ENCODE measurements at places on chromosomes 3 and 15. TPM values are rescaled to one million over a fixed set of nuclear protein-coding genes. Genes with fewer than 3 reads are reported as not detected.

DNA sequence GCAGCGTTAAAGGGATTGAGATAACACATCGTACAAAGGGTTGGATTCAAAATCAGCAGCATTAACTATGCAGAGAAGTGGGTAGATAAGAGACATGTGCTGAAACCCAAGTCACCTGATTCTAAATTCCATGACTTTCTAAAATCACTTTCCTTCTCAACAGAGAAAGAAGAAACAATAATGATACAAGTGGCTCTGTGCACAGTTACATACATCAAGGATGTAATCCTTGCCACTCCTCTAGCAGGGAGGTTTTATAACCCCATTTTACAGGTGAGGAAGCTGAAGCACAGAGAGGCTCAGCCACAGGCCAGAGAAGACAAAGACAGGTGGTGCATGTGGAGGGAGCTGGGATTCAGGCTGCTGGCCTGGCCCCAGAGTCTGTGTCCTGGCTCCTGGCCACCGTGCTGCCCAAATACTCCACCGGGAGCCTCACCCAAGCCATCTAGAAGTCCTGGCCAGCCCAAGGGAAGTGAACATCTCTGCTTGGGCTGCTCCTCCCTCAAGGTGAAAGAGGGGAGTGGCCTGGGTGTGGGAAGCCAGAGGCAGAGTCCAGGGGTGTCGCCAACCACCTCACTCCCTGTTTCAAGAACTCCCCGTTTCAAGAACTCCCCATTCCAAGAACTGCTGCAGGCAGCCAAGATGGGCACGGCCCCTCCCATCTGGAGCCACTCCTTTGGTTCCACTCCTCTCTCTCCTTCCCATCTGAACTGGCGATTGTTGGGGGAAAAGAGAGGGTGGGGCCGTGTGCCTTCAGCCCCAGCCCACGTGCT lies 147.1 kb downstream of the NUP210 start:
- DNase-seq = no peak

The TARS3 gene
- total RNA-seq = 11.0 TPM

- DNase-seq = no peak
Observed at GRCh38 chr3:150411106-150411460, 3.0 kb downstream of the TSC22D2 start.

GRCh38 chr3:100041328-100041749 lies 73.0 kb downstream of the FILIP1L start:
- no peak for DNase-seq

DNA sequence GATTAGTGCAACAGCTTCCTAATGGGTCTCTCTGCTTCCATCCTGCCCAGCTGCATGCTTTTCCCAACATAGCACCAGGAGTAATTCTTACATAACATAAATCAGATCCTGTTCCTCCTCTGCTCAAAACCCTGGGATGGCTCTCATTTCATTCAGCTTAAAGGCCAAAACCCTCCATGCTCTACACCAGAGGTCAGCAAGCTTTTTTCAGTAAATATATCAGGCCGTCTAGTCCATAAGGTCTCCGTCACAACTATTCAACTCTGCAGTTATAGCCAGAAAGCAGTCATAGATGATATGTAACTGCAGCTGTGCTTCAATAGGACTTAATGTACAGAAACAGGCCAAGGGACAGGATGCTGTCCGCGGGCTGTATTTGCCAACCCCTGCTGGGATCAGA lies 202.8 kb upstream of the UBE2E2 start:
- no peak for DNase-seq

The PLSCR2 gene
- total RNA-seq = not detected

- no peak for DNase-seq
Observed at GRCh38 chr15:89436560-89437311, 59.6 kb downstream of the RHCG start.

DNA sequence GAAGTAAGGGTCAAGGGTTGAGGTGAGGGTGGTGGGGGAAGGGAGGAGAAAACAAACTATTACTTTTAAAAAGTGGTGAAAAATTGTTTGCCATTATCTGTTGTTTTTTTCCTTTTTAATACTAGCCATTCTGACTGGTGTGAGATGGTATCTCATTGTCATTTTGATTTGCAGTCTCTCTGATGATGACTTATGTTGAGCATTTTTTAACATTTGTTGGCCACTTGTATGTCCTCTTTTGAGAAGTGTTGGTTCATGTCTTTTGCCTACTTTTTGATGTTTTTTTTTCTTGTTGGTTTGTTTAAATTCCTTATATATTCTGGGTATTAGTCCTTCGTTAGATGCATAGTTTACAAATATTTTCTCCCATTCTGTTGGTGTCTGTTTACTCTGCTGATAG lies 185.9 kb upstream of the ANKRD28 start:
- DNase-seq = no peak

The MYO1E gene
- total RNA-seq = 26.5 TPM

GRCh38 chr3:139128803-139129202 lies 84.1 kb upstream of the PRR23C start:
- DNase-seq = no peak

DNA sequence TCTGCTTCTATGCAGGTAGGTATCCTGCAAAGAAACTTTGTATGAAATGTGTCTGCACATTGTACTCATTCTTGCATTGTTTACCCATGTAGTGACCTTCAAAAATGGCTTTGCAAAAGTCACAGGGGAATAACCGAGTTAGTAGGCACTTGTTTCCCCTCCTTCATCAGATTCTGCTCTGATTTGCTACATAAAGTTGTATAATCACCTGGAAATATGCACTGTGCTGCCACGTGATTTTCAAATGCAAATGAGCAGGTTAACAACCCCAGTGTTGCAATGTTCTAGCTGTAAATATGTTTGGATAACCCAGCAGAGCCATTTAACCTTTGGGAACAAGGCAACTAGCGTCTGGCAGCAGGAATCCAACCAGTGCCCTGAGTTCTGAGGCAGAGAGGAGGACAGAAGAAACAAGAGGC lies at the start of gene KNG1:
Gene KNG1, plus strand, starts transcription at position 321 of the 419 bp plus-strand sequence. CDS start 184 bp downstream, outside the sequence.
- DNase-seq = no peak

DNA sequence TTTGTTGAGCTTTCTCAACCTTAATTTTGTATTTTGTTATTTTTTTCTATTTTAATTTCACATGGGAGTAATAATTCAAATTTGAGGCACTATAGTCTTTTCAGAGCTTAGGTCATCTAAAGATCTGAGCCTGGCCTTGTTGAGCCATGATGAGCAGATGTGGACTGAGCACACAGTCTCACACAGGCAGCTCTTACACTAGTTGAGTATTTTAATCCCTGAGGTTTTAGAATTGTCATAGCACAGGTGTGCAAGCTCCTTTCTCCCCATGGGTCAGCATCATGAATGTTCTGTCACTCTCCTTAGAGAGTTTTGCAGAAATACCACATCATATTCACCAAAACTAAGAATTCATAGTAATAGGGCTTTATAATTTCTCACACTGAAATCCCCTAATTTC lies 4.9 kb downstream of the ZBTB38 start:
- no peak for DNase-seq

GRCh38 chr3:101858464-101859030 lies 9.2 kb downstream of the NFKBIZ start:
- DNase-seq = no peak

DNA sequence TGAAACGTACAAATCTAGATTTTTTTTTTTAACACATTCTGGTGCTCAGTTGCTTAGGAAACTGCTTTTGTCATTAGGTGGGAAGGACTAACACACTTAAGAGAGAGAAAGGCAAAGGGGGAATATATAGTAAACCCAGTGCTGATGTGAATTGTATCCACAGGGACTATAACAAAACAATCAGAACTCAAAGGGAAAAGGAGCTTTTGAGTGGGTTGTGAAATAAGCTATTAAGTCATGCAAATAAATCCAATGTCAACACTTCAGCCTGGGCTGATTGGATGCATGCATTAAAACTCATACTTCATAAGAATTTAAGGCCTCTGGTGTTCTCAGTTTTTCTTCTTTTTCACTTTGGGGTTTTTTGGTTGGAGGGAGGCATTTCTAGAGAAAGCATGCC lies 628.9 kb downstream of the FHIT start:
- DNase-seq = no peak

- DNase-seq = no peak
Observed at GRCh38 chr3:141255137-141255845, 23.7 kb downstream of the PXYLP1 start.

GRCh38 chr3:197750858-197751737 lies 1.4 kb downstream of the FYTTD1 start:
- peak; percentile 41 for DNase-seq

The PLA2G4D gene
- total RNA-seq = not detected

The GPR87 gene
- total RNA-seq = not detected

DNA sequence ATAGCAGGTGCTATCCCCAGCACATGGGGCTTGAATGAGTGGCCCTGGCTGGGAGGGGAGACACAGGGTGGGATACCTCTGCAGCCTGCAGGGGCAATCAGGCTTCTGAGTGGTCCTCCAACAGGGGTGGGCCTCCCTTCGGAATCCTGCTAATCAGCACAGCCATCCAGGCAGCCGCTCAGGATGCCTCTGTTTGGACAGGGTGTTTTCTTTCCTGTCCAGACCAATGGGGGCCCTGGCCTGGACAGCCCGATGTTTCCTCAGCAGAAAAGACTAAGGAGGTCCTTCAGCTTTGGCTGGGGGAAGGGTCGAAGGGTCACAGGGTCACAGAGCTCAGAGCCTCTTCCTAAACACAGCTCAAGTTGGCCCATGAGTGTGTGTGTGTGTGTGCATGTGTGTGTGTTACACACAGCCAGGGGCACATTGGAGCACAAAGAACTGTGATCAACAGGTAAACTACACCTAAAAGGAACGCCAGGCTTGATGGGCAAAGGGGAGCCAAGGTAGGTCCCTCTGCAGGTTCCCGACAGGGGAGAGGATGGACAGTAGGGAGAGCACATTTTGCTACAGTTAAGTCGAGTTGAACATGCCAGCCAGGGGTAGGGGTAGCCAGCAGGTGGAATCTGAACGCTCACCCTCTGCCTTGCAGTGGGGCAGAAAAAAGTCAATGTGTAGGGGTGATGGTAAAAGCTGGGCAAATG lies 1.1 kb upstream of the HAPLN3 start:
- no peak for DNase-seq

DNA sequence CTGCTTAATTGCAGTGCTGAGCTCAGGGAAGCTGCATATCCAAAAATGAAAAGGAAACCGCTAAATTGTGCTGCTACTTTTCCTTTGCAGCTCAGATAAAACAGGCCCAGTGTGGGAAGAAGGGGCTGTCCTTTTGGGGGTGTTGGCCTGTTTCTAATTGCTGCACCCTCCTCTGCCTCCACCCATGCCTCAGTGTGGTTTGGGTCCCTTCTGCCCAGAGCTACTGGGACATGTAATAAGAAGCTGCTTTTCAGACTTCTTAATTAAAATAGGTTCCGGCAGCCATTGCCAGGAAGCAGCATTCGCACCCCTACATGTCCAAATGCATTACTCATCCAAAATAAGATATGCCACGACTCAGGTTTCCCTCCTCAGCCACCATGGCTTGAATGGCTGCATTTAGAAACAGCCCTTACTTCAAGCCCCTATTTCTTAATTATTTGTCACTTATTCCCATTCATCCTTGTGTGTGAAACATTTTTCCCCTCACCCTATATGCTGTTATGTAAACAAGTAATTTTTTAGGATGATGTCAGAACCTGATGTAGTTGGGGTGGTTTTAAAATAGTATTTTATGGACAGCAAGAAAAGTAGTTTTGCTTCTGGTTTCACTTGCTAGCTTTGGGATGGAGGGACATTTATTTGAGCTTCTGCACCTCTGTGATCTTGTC lies 235.9 kb upstream of the CTDSPL start:
- no peak for DNase-seq

DNA sequence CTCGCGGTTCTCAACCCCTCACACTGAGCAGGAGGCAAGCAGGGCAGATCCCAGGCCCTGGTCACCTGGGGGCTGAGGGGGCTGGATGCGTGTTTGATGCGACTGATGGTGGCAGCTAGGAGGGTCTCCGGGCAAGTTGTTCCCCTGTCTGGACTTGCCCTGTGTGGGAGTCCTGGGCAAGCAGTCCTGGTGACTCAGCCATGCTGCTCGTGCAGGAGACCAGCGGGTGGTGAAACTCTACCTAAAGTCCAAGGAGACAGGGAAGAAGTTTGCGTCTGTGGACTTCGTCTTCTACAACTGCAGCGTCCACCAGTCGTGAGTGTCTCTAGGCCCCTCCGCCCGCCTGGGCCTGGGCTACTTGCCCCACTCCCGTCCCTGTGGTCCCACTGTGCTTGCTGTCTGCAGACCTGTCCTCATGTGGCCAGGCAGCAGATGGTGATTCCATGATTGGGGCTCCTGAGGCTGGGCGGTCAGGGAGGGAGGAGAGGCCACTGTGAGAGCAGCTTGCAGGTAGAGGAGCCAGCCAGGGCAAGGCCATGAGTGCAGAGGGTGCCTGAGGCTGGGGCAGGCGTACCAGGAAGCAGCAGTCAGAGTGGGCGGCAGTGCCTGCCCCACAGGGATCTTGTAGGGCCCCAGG lies 23.1 kb downstream of the PLXNA1 start:
- DNase-seq = no peak

The PLA2G4E gene
- not detected for total RNA-seq

The NAA50 gene
- 159 TPM for total RNA-seq

- DNase-seq = no peak
Observed at GRCh38 chr15:39907216-39907615, 12.8 kb downstream of the GPR176 start.

DNA sequence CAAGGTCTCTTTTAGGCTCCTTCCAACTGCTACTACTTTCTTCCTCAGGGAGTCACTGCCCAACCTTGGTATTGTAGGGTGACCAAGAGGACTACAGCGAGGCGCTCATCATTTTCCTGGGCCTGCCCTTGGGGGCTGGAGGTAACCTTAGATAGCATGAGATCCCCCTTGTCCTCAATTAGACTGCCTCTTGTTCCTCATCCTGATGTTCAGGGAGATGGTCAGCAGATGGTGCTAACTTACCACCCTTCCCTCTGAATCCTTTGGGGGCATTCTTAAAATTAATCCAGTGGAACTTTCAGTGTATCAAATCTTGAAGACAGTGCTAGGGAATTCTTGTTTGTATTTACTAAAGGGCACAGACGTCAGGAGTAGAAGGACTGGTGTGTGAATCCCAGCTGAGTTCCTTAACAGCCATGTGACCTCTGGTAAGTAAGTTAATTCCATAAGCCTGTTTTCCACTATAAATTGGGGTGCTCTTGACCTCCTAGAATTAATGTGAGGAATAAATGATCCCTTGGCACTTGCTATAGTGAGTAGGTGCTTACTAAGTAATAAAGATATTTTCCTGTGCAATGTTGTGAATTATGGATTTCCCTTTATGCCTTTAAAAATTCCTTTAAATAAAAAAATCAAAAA lies 4.1 kb upstream of the CLPX start:
- peak; percentile 66 for DNase-seq

DNA sequence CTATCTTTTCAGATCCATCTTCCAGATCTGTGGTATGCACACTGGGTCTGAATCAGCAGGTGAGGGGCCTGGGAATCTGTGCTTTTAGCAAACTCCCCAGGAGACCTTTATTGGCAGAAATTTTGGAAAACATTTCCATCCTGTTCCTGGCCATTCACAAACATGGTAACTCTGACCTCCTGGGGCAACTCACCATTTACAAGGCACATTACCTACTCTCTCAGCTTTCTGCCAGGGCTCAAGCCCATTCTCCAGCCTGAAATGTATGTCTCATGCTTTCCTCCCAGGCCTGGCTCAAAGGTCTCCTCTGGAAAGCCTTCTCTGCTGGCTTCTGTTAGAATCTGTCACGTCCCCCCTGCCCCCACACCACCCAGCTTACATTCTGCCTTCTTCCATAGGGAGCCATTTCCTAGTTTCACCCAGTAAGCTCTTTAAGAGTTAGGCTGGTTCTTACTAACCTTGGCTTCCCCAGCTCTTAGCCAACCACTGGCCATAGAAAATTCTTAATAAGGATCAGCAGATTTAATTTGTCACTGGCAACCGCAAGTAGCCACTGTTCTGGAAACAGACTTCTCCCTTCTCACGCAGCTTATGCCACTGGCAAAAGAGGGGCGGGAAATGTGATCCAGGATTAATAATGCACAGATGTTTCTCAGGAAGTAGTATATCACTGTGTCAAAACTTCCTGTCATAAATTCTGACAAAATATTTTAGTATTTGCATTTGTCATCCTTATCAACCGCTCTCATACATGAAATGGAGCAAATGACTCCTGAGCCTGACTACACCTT lies 55.0 kb downstream of the RORA start:
- DNase-seq = no peak
